Nephron progenitor cell (in vitro differentiated cells): ENCODE measurements at places on chromosomes 3 and 15.

DNA sequence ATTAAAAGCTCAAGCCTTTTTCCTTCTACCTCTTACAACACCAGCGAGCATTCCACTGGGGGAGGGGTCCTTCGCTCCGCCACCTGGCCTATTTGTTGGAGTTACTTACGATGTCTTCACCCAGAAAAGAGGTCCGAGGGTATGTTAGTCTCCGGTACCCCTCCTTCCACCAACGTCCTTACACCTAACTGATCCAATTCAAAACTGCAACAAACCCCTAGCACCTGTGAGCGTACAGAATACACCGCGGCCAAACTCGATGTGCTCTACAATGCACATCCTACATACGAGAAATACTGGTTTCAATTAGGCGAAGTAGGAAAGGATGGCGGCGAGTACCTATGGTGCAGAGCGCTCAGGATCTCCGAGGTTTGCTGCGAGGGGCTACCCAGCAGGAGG is 944 bp downstream of the SLITRK3 start:
- peak; percentile 4 for DNase-seq

DNA sequence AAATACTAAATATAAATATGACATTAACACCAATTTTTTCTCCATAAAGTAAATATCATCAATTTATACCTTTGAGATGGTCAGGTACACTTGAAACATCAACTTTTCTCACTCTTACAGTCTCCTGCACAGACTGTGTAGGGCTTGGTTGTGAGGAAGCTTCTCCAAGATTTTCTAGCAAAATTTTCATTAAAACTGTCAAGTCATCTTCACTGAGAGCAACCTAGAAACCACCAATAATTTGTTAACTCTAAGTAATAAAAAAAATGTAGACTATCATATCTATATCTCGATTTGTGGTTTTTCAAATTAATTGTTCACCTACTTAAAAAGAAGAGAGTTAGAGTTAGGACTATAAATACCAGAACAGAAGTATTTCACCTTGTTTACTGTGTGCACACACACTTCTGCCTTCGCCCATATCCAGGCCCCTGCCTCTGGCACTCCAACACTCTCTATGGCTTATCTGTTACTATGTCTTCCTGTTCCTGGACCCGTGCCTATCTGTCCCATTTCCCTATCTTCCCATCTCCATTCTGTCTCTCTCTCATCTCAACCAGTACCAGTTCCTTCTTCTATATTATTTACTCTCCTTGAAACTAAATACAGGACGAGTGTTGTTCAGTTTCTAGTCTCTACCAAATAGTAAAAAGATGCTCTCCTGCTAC is 123.6 kb downstream of the VPS13C start:
- DNase-seq = no peak

GRCh38 chr3:157752956-157753786 is 250.0 kb upstream of the VEPH1 start:
- no peak for DNase-seq

- no peak for DNase-seq
Observed at GRCh38 chr15:72994534-72995177, 57.6 kb upstream of the NEO1 start.

DNA sequence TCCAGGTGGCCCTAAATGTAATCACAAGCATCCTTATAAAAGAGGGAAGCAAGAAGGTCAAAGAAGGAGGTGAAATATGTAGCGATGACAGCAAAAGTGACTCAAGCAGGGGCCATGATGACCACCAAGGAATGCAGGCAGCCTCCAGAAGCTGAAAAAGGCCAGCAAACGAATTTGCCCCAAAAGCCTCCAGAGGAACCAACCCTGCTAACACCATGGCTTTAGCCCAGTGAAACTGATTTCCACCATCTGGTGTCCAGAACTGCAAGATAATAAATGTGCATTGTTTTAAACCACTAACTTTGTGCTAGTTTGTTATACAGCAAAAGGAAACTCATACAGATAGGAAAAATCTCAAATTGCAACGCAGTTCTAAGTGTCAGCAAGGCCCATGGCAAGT is 23.0 kb upstream of the RBSN start:
- no peak for DNase-seq

- peak; percentile 13 for DNase-seq
Observed at GRCh38 chr3:88003115-88003755, 55.6 kb downstream of the CGGBP1 start.

- no peak for DNase-seq
Observed at GRCh38 chr15:95470529-95470928, 860.0 kb upstream of the NR2F2 start.

GRCh38 chr3:9183811-9184460 is 65.5 kb downstream of the SRGAP3 start:
- peak; percentile 62 for DNase-seq

- no peak for DNase-seq
Observed at GRCh38 chr3:63617391-63617790, 35.1 kb upstream of the SNTN start.

- DNase-seq = no peak
Observed at GRCh38 chr15:62935300-62936081, 107.1 kb upstream of the TPM1 start.

- DNase-seq = no peak
Observed at GRCh38 chr3:149291178-149291577, 42.3 kb downstream of the TM4SF18 start.
